ENCODE measurements at places on chromosomes 2 and 18.

DNA sequence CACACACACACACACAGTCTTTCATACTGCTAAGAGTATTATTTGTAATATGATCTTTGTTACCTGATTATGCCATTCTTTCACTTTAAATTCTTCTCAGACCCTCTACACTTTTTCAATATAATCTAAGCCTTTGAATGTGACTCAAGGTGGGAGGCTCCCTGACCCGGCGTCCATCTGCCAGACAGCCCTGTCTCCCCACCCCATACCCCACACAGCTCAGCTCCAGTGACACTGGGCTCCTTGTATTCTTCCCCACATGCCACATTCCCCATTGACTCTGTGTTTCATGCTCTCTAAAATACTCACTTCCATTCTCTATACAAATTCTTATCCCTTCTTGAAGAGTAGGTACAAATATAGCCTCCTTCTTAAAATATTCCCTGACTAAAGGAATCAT lies 442.2 kb downstream of the TGIF1 start:
- no peak for DNase-seq

- DNase-seq: no peak
Observed at GRCh38 chr2:37692711-37693110, 21.3 kb upstream of the CDC42EP3 start.

DNA sequence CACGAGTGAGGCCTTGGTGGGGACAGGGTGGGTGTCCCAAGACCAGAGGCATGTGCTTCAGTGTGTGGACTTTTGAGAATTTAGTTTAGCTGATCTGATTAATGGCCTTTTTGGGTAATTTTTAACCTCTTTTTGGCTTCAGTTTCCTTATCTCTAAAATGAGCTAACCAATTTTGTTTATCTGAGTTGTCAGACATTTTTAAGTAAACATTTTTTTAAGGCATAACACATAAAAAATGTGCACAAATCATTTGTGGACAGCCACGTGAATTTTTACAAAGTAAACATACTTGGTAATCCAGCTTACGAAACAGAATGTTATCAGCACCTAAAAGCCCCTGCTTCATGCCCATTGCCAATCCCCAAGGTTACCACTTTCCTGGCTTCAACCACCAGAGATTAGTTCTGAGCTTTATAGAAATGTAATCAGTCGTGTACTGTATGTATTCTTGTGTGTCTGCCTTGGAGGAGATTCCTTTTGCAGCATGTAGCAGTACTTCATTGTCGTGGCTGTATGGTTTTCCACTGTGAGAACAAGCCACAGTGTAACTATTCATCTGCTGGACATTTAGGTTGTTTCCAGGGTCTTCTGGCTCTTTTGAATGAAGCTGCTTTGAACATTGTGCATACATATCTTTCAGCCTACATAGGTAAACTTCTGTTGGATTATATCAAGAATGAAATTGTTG lies 8.4 kb upstream of the INO80C start:
- DNase-seq: no peak

DNA sequence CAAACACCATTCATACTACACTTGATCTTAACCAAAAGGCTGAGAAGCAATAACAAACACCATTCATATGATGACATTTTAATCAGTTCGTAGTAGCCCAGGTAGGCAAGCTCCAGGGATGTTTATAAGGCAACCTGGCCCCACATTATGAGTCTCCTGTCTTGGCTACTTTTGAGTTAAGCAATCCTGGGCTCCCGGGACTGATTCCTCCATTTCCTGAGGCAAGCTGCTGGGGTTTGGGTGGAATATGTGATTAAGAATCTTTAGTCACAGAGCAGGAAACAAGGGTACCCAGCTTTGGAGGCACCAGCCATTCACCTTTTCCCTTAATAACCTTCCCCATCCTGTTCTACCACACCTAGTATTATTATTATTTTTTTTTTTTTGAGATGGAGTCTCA lies 24.5 kb upstream of the SPRED2 start:
- DNase-seq: no peak

- DNase-seq: no peak
Observed at GRCh38 chr18:378079-378478, 110.2 kb upstream of the THOC1 start.

GRCh38 chr2:36536776-36537175 lies 61.2 kb downstream of the FEZ2 start:
- DNase-seq: no peak

DNA sequence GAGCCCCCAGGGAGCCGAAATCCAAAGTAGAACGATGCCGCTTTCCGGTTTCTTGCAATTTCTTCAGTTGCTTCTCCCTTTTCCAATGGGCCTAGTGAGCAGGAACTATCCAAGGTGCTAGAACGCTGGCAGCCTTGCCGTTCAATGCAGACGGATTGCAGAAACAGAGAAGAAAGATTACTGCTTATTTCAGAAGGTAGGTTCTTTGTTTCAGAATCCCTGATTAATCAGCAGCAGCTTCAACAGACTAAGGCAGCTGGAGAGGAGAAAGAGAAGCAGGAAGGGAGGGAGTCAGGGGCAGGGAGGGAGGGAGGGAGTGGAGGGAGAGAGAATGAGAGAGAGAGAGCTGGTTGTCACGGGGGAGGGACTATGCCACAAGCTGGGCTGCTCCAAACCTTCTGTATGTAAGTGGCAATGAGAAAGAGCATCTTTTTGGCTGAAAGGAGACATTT lies 576 bp downstream of the NYAP2 start:
- DNase-seq: no peak

DNA sequence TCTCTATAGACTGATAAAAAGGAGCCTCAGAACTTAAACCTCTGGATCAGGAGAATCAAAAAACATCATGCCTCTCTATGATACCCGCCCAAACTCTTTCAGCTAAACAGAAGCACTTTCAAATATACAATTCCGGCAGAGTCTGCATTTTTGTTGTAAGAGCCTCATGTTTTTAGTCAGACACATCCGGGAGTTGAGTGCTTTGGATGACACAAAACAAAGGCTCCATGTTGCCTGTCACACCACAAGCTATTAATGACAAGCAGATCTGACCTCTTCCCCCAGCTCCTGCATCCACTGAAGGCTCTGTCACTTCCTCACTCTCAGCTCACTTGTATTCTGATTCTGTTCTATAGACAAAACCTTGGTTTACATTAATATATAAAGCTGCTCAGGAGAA lies 33.2 kb downstream of the SLC38A11 start:
- no peak for DNase-seq

- no peak for DNase-seq
Observed at GRCh38 chr2:157627594-157628476, 829 bp downstream of the ACVR1C start.

GRCh38 chr2:235654103-235654813 lies 160.4 kb downstream of the AGAP1 start:
- DNase-seq: no peak

GRCh38 chr2:63891488-63892030 lies 49.9 kb downstream of the UGP2 start:
- no peak for DNase-seq
